ENCODE measurements at places on chromosomes 3 and 15.

DNA sequence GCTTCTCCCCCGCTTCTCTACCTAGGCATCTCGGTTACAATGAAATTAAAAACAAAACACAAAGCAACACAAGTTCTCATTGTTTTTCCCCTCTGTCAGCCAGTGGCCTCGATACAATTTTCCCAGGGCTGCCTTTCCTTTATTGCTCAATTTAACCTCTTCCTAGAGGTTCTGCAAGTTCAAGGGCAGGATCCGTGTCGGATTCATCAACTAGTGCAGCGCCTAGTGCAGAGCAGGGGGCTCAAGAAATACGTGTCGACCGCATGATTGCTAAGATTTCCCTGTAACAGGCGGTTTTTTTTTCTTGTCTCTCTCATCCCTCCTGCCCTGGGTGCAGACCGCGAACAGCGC lies 1.4 kb upstream of the BHLHE40 start:
- no peak for DNase-seq

GRCh38 chr15:77031376-77032050 lies 36.6 kb downstream of the PSTPIP1 start:
- DNase-seq = no peak

GRCh38 chr15:39202641-39203040 lies 378.2 kb upstream of the THBS1 start:
- DNase-seq = no peak

GRCh38 chr3:64467255-64467944 lies 220.4 kb downstream of the ADAMTS9 start:
- DNase-seq = no peak

GRCh38 chr15:98868564-98868963 lies 139.0 kb downstream of the PGPEP1L start:
- DNase-seq = no peak
